SK-MEL-5 (cell line): ENCODE measurements at places on chromosomes 5 and 9. TPM values are rescaled to one million over a fixed set of nuclear protein-coding genes. Genes with fewer than 3 reads are reported as not detected.

DNA sequence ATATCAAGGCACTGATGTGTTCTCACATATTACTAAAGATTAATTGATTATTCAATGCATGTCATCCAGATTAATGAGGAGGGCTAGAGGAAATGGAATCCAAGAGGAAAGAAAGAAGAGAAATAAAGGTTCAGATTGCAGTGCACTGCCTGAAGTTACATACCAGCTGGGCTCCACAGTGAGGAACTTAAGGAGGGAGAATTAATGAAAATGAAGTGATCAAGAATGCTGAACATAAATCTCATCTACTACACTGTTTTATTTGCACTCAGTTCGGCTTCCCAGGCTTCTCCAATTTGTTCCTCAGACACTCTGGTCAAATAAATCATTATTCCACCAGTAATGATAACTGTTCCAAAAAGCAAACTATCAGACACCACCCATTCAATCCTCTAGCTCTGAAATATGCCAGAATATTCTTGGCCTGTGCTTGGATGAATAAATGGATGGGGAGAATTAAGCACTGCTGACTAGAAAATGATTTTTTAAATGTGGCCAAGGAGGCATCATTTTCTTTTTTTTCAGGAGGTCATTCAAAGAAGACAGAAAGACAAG lies 88.6 kb upstream of the FBN2 start:
- no peak for DNase-seq

DNA sequence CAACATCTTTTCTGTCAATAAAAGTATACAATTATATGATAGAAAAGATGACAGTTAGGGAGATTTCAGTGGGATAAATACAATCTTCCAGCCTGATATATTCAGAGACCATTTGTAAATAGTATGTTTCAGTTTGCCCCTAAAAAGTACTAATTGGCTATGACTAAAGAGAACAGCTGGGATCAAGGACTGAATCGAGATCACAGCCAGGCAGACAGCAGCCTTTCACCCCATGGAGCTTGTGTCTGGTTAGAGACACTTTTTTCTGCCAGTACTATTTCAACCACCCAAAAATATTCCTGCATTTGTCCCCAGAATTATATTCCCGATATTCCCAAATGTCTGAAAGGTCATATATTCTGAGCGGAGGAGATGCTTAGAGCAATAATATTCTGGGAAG lies 577.3 kb upstream of the TLE4 start:
- DNase-seq = no peak

DNA sequence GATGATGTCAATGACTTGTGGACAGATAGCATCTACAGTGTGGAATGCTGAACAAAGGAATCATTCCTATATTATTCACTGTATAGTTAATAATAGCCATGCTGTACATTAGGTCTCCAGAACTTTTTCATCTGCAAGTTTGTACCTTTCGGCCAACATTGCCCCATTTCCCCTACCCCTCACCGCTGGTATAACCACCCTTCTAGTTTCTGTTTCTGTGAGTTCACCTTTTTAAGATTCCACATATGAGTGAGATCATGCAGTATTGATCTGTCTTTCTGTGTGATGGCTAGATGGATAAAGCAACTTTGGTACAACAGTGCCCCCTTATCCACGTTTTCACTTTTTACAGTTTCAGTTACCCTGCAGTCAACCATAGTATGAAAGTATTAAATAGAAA lies 18.8 kb upstream of the ALDH1B1 start:
- DNase-seq = no peak

DNA sequence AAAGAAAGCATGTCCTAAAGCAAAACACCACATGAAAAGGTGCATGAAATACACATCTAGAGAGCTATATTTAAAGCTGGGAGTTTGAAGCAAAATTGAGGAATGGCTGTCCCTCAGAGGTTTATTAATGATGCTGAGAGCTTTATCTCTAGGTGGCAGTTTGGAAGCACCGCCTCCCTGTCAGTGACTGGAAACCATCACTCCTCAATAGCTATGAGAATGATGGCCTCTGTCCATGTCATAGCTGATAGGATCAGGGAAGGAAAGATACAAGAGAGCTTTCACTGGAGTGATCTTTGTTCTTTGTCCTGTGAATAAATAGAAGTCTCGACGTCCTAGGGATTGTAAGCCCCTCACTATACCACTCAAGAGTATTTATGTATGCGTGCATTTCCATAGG lies 110.5 kb downstream of the NUDT12 start:
- DNase-seq = no peak

DNA sequence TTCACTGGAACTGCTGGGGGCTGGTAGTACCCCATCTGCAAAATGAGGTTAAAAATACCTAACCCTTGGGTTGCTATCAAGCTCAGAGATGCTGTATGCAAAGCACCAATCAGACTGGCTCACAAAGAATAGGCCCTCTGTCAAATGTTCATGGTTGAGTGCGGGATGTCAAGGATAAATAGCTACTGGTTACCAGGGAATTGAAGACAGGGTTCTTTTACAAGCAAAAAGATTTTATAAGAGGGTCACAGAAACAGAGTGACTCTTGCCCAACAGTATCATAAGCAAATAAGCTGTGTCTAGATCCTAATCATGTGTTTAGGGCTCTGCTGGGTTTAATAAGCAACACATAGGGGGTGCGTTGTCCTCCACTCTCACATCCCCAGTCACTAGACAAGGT lies 11.9 kb downstream of the SYK start:
- DNase-seq = peak; percentile 24

DNA sequence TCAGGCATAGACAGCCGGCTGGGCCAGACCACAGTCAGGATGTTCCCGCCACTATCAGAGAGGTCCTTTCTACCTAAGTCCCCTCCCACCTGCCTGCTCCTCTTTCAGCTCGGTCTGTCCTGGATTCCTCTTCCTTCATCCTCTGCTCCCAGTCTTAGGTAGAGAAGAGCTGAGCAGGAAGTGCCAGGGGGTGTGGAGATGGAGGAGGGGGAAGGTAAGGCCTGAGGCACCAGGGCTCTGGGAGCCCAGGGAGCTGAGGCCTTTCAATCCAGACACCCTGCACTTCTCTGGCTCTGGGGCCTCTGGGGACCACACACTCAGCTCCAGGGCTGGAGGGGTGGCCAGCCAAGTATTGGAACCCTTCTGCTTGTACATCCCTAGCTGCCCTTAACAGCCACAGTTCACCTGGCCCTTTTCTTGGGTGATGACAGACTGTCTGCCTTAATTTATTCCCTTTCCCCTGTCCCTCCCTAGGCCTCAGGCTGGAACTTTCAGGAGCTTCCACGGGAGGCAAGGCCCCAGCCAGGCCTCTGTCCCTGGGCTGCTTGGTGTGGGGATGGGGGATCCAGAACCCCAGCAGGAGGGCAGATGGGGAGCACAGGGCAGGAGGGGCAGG lies 15.6 kb downstream of the IRF1 start:
- DNase-seq = no peak

- DNase-seq = no peak
Observed at GRCh38 chr5:861442-862366, 10.9 kb upstream of the ZDHHC11 start.

DNA sequence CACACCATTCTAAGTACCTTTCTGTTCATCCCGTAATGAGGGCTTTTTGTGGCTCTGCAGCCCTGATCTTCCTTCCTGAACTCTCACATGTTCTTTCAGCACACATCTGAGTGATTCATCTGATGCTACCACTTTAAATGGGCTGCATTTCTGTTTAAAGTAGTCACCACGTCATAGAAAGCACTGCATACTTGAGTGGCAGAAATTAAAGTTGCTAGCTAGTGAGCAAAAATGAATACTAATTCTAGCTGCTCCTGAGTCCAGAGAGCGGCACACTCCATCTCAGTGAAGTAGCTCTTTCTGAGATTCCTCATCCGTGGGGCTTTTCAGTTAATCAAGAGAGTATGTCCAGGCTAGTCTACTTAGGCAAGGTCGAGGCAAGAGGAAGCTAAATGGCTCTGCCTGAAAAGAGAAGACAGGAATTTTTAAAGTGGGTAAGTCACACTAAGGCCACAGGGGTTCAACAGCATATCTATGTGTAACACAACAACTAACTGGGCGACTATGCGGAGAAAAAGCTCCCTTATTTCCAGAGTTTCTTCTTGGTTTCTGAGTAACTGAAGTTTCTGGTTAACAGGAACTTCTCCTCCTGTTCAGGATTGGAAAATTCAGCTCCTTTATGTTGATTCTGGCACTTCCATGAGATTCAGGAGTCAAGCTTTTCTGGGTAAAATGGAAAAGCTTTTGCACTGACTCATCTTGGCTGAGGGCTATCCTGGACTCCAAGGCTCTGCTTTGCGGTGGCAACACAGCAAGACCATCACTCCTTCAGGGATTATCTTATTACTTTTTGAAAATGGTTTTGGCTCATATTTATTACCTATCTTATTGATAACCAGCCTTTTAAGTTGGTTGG lies 109.5 kb downstream of the TAF11L14 start:
- DNase-seq = no peak

The OR1J4 gene
- not detected in 2 replicates for total RNA-seq
